ENCODE measurements at places on chromosomes 3 and 15.

- peak; percentile 53 for DNase-seq
These were observed 52.2 kb downstream of the FBLN2 start for GRCh38 chr3:13600950-13601691.

- DNase-seq = no peak
These were observed 19.4 kb upstream of the SKOR1 start for GRCh38 chr15:67805666-67806516.

- no peak for DNase-seq
These were observed 2.8 kb upstream of the XCR1 start for GRCh38 chr3:46029953-46030543.

DNA sequence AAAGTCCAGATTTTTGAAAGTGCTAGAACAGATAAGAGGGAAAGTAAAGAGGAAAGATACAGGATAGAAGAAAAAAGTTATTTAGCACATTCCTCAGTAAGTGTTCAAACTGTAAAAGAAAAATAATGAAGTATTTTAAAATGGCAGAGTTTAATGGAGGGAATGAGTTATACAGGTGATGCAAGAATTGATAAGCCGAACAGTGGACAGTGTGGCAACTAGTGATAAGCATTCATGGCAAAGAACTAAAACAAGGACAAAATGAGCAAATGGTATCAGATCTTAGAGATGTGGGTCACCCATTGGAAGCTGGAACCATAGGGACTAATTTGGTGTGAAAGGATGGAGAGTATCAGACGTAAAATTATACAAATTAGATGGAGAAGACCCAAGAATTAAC is 622.9 kb upstream of the SGO1 start:
- DNase-seq = no peak

GRCh38 chr3:60475096-60475495 is 776.2 kb downstream of the FHIT start:
- DNase-seq = no peak

GRCh38 chr3:25706213-25706612 is 41.5 kb upstream of the TOP2B start:
- DNase-seq = no peak

- no peak for DNase-seq
These were observed 5.1 kb downstream of the FSIP1 start for GRCh38 chr15:39777496-39777895.

GRCh38 chr3:71724584-71725270 is 475 bp downstream of the EIF4E3 start:
- peak; percentile 71 for DNase-seq

GRCh38 chr15:58247855-58248842 is 110.0 kb downstream of the AQP9 start:
- no peak for DNase-seq

DNA sequence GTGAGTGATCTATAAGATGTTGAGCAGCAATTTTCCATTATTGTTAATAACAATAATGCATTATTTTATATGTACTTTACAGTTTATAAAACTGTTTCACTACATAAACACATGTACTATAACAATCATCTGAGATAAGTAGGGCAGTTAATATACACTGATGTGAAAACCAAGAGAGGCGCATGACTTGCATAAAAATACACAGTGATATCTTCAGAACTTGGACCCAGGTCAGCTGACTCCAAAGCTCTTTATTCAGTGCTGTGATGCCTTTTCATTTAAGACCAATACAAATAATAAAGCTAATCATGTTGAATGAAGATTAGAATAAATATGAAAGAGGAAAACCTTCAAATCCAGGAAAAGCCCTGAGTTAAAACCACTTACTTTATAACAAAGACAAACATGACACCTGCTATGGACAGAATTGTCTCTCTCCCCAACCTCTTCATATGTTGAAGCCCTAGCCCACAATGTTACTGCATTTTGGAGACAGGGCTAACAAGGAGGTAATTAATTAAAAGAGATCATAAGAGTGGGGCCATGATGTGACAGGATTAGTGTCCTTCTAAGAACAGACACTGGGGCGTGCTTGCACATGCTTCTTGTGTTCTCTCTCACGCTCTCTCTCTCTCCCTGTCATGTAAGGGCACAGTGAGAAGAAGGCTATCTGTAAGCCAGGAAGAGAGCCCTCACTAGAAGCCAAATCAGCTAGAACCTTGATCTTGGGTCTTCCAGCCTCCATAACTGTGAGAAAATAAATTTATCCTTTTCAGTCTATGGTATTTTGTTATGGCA is 55.8 kb upstream of the TSPAN3 start:
- DNase-seq = no peak

- DNase-seq = no peak
These were observed 21.8 kb upstream of the MUSTN1 start for GRCh38 chr3:52856666-52857065.

DNA sequence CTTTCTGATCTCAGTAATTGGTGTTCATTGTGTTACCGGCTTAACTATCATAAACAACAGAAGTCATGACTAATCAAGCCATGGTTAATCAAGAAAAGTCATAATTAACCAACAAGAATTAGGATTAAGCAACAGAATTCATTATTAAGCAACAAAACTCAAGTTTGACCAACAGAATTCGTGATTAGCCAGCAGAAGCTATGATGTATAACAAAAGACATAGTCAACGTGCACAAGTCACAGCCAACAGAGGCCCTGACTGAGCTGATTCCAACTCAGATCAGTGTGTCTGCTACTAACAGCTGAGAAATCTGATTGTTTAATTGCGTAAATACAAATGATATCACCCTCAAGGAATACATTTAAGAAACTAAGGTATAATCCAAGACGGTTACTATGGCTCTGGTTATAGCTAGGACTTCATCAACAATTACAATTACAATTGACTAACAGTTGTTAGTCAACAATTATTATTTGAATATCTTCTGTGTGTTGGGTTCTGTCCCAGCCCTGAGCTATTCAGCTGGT is 67.7 kb downstream of the RARB start:
- no peak for DNase-seq

DNA sequence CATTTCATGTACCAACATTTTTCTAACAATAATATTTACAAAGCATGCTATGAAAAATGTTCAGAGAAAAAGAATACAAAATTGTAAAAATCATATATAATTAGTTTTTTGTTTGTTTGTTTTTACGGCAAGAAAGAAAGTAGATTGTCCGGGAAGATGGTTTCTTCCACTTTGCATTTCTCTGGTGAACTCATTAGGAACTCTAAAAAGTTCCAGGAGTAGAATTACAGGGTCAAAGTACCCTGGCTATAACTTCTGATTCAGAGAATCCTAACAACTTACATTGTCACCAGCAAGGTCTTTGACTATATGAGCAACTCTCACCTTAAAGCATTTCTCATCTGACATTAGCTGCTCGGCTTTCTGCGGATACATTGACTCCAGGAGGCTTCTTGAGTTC is 196.7 kb downstream of the PDE8A start:
- DNase-seq = no peak

DNA sequence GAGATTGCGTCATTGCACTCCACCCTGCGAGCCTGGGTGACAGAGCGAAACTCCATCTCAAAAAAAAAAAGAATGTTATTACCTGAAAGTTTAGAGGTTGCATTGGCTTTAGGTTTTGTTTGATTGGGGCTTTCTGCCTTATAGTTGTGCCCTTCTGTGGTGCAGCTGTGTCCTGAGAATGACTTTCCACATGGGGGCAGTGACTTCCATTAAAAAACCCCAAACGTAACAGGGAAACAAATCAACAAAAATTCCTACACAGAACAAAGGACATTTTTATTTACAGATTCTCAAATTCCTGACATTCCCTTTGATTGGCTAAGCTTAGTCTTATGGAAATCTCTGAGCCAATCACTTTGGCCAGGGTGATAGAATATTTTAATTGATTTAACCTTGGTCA is 154.1 kb upstream of the GPR149 start:
- no peak for DNase-seq

DNA sequence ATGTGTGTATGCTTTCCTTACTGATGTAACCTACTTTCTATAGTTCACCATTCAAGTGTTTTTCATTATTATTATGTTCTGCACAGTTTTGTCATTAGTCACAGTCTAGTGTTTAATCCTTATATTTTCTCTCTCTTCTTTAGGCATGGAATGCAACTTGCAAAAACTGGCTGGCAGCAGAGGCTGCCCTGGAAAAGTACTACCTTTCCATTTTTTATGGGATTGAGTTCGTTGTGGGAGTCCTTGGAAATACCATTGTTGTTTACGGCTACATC is 6.9 kb downstream of the SUCNR1 start:
- DNase-seq = no peak

- DNase-seq = no peak
These were observed 52.1 kb downstream of the DAPK2 start for GRCh38 chr15:63994073-63994600.

DNA sequence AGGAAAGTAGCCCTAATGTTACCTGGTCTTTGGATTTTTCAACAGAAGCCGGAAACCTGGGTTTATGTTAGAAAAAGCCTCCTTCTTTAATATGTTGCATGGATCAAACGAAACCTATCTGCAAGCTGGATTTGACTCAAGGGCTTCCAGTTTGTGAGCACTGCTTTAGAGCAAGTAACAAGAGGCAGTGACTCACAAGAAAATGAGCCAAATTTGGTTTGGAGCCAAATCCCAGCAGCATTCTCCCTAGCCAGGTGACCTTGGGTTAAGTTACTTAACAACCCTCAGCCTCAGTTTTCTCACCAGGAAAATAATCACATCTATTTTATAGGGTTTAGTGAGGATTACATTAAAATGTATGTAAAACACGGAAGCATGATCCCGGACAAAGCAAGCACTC is 215.2 kb upstream of the PRICKLE2 start:
- DNase-seq = peak; percentile 73

- DNase-seq = no peak
These were observed 270.8 kb downstream of the OPA1 start for GRCh38 chr3:193863657-193864357.

DNA sequence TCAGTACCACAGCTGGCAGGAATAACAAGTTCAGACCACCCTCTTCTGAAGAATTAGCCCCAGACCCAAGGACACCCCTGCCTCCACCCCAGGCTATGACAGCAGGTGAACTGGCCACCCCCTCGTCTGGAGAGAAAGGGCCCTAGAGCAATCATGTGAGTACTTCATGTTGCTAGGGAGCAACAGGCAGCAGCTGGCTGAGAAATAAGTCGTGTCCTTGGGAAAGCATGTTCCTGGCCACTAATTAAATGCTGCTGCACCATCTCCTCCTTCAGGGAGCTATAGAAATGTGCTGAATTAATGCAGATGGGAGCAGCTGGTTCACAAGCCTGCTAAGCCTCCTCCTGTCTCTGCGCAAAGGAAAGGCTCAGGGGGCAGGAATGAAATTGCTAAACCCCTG is 31.5 kb downstream of the MRPS11 start:
- DNase-seq = no peak

- no peak for DNase-seq
These were observed 84.9 kb upstream of the ETV5 start for GRCh38 chr3:186193534-186194450.

GRCh38 chr15:67025719-67026609 is 39.4 kb upstream of the SMAD3 start:
- peak; percentile 72 for DNase-seq

DNA sequence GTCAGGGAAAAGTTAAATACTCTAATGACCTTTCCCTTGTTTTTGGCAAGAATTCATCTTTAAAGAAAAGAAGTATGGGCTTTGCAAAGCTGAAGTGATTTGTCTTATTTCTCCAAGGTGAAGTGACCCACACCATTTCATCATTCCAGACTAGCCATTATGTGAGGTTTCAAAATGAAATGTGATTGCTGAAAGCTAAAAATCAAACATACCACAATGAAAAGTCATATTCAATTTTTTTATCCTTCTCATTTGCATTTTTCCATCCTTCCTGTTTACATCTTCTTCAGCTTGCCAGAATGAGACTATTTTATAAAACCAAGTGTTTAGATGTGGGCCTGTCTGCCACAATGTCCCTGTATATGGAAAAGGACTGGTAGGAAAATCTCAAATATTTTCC is 142.3 kb upstream of the STRIT1 start:
- DNase-seq = peak; percentile 74

Measured in adipocyte (in vitro differentiated cells).